Muscle of leg (tissue), 16 donors: ENCODE measurements at places on chromosomes 2 and 18.

DNA sequence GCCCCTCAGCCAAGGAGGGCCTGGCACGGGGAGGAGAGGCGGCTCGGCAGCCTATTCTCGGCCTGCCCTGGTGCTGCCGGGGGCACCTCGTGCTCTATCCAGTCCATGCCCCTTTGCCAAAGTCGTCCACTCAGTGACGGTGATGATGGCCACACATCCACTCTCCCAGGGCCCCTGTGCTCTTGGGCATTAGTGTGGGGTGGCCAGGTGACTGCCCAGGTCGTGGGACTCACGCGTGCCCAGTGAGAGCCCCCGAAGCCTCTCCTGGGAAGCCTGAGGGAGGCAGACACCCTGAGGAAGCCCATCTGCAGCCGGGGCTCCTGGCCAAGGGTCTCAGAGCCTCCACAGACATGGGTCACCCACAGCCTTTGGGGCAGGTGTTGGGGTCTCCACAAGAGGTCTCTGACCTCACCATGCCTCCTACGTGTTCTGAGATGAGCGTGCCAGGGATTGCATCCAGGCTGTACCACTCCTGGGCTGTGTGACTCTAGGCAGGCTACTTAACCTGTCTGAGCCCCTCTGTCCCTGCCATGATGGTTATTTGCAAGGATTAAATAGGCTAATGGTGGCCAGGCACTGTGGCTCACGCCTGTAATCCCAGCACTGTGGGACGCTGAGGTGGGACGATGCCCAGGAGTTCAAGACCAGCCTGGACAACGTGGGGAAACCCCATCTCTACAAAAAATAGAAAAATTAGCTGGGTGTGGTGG, 12.9 kb downstream of the RAMP1 start:
- DNase-seq = no peak

DNA sequence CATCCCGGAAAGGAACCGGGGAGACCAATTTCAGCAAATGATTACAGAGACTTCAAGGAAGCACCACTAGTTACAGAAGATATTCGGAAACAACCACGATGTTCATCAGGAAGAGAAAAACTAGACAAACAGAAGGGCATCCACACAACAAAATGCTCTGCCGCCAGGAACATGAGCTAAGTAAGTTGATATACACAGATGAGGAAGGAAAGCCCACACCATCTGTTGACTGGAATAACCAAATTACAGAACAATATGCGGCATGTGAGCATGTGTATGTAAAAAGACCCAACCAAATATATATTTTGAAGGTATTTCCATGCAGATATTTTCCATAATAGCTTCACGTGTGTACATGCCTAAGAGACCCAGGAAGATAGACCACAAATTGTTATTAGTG, 47.0 kb downstream of the ACKR3 start:
- no peak for DNase-seq

DNA sequence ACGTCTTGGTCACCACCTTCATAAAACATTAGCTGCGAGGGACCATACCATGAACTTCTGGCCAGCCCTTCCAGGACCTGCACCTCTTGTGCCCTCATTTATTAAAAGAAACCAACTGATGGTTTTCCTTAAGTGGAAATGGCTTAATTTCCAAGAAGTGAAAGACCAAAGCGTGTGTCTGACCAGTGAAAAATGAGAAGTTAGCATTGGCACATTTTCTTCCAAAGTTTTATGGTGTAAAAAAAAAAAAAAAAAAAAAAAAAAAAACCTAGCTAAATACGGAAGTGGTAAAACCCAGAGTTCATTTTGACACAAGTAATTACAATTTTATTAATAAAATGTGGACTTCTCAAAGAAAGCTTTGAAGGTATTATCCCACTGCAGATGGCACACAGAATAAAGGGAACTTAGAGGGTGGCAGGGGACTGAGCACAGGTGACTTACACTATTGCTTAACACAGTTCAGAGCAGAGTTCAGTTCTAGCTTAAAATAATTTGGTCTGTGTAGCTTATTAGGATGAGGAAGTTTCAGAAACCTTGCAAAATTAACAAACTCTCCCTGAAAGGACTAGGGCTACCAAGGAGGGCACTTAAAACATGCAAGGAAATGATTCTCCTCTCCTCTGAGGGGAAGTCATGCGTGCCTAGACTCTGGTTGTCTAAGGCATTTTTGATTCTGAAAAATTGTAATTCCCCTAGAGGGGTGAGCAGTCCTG, 42.2 kb upstream of the EPG5 start:
- DNase-seq = peak; percentile 33

- no peak for DNase-seq
These were observed 268.3 kb upstream of the CDH20 start for GRCh38 chr18:61064911-61065310.

- DNase-seq = peak; percentile 98
These were observed 120.8 kb downstream of the GAREM1 start for GRCh38 chr18:32349728-32350395.

- no peak for DNase-seq
These were observed 98.0 kb downstream of the TRABD2A start for GRCh38 chr2:84782717-84783442.

GRCh38 chr2:40016151-40016885, 237.3 kb upstream of the THUMPD2 start:
- no peak for DNase-seq

DNA sequence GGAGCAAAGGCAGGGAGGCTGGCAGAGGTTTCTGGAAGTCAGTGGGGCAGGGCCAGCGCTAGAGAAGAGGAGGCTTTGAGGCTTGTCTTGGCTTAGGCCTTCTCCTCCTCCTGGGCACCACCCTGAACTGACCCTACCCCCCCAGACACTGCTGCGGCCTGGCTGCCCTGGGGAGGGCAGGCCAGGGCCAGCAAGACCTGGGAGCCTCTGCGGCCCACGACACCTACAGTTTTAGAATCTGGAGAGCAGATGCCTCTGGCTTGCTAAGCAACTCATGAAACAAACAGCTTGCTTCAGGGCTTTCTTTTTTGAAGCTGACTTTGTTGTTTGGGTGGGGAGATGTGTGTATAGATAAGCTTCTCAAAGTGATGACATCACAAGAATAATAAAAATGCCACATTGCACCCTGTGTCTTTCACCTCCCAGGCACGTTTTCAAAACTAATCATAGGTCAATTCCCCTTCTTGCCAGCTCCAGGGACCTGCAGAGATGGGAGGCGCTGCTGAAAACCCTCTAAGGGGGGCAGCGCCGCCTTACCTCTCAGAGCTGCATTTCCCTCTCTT, 46.2 kb upstream of the SMAD7 start:
- no peak for DNase-seq

- no peak for DNase-seq
These were observed 20.9 kb upstream of the CFAP36 start for GRCh38 chr2:55498582-55498981.

DNA sequence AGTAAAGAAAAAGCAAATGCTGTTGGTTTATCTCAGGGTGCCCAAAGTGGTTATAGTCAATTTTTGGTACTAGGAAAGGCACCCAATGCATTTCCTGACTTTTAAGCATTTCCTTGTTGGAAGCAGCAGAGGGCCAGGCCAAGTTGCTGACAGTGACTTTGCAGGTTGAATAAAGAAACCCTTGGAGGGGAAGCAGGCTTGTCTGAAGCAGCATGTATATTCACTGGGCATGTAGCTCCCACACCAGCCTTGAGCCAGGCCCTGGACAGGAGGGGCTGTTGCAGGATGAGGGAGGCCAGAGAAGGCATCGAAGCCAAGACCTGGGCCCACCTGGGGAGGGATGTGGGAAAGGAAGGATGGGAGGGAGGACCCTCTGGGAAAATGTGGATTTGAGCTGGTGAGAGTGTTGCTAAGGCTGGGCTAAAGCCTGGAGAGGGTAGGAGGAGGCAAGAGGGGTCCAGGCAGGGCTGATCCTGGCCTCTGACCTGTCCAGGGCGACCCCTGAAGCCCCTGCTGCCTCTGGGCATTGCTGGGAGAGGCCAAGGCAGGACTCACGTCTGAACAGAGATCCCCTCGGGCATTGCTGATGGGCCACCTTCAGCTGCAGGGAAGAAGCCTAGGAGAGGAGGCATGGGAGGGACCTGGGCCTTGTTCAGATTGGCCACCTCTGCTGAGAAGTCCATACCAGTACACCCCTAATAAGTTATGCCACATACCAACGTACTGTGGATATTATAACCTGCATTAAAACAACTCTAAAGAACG, 79.6 kb downstream of the STPG4 start:
- DNase-seq = peak; percentile 65

DNA sequence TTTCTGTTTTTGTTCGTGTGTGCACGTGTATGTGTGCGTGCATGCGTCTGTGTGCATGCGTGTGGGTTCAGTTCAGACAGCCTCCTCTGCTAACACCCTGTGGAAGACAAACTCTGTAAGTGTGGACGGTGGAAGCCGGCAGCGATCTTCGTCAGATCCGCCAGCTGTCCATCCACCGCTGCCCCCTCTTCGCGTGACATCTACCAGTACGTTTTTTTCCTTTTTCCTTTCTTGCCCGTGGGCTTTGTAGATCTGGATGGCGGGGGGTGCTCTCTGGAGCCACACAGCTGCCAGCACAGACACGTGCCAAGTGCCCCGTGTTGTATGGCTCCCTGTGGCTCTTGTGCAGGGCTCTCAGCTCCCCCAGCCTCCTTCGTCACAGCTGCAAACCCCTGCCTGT, 32.3 kb downstream of the ITGB1BP1 start:
- no peak for DNase-seq

DNA sequence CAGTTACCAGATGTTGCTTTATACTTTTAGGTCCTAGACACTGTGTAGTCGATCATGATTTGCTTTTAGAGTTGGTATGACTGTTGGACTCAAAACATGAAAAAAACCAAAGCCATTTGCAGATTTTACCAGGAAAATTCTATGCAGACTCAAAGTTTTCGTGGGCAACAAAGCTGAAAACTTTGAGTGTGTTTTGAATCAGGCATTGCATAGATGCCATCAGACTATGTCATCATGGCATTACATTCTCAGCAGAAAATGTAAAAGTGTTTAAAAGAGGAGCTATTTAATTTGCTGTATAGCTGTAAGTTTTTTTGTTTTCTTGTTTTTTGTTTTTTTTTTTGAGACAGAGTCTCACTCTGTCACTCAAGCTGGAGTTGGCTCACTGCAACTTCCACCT, 43.5 kb upstream of the ELAC1 start:
- no peak for DNase-seq

DNA sequence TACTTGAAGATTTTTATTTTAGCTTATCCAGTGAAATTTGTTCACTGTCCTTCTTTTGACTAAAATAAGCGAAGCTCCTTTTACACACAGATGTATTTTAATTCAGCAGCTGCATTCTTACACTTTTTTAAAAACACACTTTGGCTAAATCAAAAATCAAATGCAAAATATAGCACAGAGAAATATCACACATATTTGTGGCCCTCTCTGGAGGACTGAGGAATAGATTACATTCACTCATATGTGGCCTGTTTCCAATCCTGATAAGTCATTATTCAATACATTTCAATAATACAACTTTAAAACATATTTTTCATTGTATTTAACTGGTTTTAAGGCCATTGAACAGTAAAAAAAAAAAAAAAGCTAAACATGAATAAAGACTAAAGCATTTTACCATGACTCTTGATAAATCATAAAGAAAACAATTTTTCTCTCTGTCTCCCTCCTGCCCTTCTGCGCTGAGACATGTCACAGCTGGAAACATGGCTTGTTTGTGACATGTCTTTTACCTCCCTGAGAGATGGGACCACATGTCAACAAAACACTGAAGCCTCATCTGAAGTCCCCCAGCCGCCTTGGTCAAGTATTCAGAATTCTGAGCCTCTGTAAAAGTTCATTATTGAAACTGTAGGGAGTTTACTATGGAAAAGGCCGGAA, 221.0 kb downstream of the ZNF407 start:
- DNase-seq = peak; percentile 52

- no peak for DNase-seq
These were observed 560.9 kb downstream of the LRP1B start for GRCh38 chr2:141569941-141570340.

GRCh38 chr2:239724194-239724849, 300.8 kb downstream of the NDUFA10 start:
- DNase-seq = peak; percentile 85

DNA sequence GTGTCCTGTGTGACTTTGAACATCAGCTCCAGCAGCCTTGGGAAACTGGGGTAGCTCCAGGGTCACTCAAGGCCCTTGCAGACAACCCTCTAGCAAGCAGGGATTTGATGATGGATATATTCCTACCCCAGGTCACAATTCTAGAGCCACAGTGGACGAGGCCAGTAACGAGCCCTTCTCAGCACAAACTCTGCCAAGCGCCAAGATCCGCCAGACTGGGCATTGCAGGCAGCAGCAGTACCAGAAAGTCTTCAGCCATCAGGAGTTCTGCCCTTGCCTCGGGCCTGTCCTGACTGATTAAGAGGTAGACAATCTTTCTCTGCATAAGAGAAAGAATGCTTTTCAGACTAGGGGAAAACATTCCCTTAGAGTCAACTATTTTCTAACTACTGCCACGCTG, 259.1 kb downstream of the FBXO15 start:
- no peak for DNase-seq

GRCh38 chr2:227376656-227377396, 2.3 kb downstream of the TM4SF20 start:
- no peak for DNase-seq

- DNase-seq = peak; percentile 32
These were observed 40.7 kb downstream of the POMC start for GRCh38 chr2:25127646-25128045.

DNA sequence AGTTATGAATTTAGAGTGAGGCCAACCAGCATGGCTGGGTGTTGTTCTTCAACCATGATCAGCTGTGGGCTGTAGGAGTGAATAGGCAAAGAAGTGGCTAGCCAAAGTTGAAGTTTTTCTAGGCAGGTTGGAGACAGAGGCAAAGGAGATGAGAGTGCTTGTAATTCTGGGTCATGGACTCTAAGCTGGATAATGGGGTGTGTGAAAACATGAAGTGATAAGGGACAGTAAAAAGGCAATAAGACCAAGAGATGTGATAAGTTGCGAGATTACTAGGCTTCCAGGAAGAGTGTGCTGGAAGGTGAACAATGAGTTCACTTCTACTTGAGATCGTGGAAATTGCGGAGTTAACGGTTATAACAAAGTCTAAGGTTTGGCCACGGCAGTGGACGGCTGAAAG, 118.6 kb upstream of the RNF152 start:
- DNase-seq = no peak

GRCh38 chr2:30860003-30860725, 52.9 kb upstream of the CAPN13 start:
- DNase-seq = no peak

DNA sequence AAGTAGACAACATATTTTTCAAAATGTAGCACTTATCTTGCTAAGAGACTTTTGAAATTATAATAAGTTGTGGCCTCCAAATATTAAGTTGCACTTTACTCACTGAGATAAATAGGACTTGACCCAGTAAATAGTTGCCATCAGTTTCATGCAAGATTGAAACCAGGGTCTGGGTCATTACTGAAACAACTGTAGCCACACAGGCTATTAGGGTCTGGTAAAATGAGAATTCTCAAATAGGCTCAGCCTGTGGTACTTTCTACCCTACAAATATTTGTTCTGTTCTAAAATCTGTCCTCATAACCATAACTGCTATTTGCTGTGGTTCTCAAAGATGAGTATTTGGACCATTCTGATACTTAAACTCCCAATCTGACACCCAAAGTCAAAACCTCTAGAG, 115.4 kb upstream of the STK17B start:
- DNase-seq = no peak

GRCh38 chr2:203451011-203451410, 84.1 kb downstream of the RAPH1 start:
- DNase-seq = no peak
